Mesendoderm (in vitro differentiated cells): ENCODE measurements at places on chromosomes 1 and 21.
A peak's percentile ranks its signal among the peaks of the same experiment; 100 is the strongest.

GRCh38 chr1:180237869-180238476, 7.9 kb downstream of the LHX4 start:
- DNase-seq = no peak

DNA sequence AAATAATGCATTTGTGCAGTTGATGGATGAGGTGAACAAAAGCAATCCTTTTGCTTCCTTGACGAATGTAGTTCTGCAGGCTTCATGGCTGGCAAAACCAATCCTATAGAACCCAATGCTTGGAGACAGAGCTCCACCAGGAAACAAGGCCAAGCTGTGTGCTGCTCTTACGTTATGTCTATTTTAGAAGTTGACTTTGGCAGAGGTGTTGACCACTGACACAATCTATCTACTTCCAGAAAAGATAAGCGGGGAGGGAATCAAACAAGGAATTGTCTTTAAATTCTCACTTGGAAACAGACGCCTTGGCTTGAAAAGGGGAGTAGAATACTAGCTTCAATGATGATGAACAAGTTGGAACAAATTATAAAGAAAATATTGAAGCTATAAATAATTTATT, 211.2 kb downstream of the SETD4 start:
- DNase-seq = no peak

DNA sequence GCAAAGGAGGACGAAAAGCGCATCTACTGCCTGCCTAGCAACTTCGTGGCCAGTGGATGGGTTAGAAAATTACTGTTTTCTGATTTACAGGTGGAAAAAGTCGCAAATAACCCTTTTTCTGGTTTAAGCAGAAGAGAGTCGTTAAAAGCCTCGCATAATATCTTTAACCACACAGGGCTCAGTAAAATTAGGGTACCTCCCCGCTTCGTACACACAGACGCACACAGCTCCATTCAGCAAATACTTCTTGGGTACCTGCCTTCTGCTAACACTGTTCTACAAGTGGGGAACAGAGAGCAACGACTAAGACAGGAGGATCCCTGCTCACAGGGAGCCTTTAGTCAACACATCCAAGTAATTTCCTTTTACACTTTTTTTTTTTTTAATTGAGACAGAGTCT, 704 bp downstream of the ALG6 start:
- no peak for DNase-seq

DNA sequence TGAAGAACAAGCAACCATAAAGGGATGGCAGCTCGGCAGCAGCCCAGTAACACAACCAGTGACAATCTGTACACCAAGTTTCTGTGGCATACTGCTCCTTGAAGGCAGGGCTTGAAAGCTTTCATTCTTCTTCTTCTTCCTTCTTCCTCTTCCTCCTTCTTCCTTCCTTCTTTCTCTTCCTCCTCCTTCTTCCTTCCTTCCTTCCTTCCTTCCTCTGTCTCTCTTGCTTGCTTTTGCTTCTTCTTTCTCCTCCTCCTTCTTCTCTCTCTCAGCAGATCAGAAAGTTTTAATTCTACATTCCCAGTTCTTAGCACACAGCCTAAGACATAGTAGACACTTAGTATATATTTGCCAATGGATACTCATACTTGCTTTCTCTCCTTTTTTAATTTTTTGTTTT, 95.9 kb downstream of the GLUL start:
- no peak for DNase-seq

- no peak for DNase-seq
Observed at GRCh38 chr1:78229344-78229743, 183.6 kb downstream of the GIPC2 start.

DNA sequence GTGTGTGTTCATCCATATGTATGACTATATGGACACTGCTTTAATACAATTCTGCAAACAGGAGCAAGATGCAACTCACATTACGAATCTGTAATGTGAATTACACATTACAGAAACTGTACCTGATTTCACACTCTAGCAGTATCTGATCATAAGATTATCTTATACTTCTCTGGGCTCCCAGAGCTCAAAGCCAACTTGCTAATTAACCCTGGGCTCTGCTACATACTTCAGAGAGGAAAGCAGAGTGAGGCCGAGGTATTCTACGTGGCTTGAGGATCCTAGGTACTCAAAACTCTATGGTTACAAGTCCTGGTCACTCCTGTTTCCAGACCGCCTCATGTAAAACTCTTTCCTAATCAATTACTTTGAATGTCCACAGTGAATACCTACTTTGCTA, 149.2 kb upstream of the KRTAP19-8 start:
- peak; percentile 65 for DNase-seq

GRCh38 chr21:44337941-44338895, 972 bp downstream of the CFAP410 start:
- peak; percentile 80 for DNase-seq

DNA sequence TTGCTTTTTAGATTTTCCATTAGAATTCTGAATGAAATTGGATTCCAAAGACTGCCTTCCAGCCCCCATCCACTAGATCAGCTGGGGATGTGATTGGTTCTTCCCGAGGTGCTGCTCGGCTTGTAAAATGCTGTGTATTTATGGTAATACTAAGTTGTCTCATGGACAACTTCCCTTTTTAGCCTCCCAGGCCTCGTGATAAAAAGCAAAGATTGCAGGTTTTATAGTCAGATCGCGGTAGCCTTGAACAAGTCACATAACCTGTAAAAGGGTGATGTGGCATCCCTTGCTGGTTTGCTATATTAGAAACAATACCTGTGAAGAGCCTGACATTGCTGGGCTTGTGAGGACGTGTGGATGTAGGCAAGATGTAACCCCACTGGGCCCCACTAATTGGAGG, 10.4 kb downstream of the MUL1 start:
- no peak for DNase-seq

DNA sequence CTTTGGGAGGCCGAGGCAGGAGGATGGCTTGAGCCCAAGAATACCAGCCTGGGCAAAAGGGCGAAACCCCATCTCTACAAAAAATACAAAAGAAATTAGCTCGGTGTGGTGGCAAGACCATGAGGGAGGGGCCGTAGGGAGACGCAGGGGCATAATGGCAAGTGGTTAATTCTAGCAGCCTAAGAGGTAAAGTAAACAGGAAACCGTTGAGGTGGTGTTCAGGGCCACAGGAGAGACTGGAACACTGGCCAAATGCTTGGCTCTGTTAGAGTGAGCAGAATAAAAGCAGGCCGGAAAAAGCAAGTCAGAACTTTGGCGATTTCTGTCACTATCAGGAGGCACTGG, 89.2 kb downstream of the RIPK4 start:
- DNase-seq = no peak

GRCh38 chr1:211591980-211592493, 13.1 kb upstream of the SLC30A1 start:
- no peak for DNase-seq

DNA sequence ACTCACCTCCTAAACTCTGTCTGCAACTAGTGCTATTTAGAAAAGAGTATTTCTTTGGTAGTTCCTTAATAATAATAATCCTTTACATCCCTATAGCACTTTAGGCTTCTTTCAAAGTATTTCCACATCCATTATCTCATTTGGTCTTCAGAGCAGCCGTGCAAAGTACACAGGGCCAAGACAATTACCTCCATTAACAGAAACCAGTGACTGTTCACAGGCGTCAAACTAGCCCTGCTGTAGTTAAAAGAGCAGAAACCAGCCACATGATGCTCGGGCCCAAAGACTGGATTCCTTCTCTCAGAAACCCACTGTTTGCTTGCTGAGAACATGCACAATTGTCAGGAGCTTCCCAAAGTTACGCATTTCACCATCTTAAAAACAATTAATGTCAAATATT, 396.0 kb upstream of the DAB1 start:
- no peak for DNase-seq

- DNase-seq = no peak
Observed at GRCh38 chr1:70284366-70284765, 63.2 kb downstream of the SRSF11 start.

- DNase-seq = peak; percentile 43
Observed at GRCh38 chr1:175369696-175370095, 177.1 kb upstream of the KIAA0040 start.

GRCh38 chr1:15636436-15636835, 19.2 kb downstream of the DDI2 start:
- no peak for DNase-seq

- peak; percentile 31 for DNase-seq
Observed at GRCh38 chr1:117590273-117590925, 15.4 kb upstream of the TENT5C start.

GRCh38 chr1:218693599-218693998, 348.5 kb downstream of the TGFB2 start:
- DNase-seq = no peak

DNA sequence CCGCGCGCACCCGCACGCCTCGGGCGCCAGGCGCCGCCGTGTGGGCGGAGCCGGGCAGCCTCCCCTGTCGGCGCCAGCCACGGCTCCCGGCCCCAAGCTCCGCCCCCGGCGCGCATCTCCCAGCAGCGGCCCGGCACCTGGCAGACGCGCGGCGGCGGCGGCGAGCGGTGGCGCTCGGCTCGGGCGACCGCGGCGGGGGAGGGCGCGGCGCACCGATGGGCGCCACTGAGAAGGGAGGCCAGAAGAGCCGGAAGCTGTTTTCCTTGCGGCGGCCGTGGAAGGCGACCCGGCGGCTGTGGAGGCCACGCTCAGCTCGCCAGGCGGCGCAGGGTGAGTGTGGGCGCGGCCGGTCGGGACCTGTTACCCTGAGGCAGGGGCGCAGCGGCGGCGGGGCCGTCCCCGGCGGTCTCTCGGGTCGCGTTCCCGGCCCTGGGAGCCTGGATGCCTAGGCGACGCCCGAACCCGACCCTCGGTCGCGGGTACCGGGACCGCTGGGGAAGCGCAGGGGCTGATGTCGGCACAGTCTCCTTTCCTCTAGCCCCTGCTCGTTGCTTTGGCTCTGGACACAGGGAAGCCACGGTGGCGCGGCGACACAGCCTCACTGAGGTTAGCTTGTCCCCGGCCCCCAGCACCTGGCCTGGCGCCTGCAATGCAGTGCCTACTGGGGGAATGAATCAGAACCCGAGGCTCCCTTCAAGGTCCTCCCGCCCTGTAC, 54.9 kb upstream of the DNAJC6 start:
- DNase-seq = peak; percentile 81
